ENCODE measurements at places on chromosomes 3 and 15.
A peak's percentile ranks its signal among the peaks of the same experiment; 100 is the strongest.

DNA sequence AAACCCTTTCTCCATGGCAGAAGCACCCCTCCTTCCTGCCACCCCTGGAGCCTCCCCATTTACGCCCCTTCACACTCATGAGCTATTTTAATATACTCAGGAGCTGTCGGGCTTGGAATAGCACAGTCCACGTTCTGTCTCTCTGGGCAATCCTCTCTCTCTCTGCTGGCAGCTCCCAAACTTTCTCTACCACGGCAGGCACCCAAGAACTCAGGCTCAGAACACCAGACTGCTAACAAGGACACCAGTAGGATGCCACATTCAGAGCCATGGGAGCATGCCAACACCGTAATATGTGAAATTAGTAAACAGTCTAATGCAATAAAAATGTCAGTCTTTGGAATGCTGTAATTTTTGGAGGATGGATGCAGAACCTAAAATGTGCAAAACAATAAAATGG lies 19.3 kb downstream of the TNFAIP8L3 start:
- DNase-seq: no peak

DNA sequence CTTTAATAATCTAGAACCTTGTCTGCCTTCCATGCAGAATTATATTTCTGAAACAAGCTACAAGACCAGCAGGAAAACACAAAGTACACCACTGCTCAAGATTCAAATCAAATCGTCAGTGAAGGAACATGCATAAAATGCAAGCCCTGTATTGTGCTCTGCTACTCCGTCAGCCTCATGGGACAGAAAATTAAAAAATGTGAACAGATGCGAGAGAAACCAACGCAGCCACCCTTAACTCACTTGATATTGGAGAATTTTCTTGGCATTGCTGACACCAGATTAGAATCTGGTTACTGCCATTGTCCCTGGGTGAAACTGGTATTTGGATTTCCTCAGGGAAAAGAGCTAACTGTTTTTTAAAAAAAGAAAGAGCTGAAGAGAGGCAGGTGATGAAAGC lies 23.6 kb downstream of the ANXA2 start:
- no peak for DNase-seq

DNA sequence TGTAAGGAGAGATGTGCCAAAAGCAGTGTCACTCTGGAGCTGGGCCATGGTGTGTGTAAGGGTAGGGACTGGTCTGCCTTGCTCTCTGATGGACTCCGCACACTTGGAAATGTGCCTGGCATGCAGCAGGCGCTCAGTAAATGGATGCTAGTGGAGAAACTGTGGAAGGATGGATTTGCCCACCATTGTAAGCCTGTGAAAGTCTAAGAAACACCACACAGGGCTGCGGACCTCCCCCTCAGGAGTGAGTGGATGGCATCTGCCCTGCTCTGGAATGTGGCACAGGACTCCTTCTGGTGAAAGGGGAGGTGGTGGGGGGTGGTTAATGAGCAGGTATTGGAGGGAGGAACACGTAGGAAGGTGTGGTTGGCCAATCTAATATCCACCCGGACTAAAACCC lies 62.2 kb upstream of the ACAN start:
- no peak for DNase-seq

GRCh38 chr3:13066236-13066635 lies 7.0 kb downstream of the IQSEC1 start:
- DNase-seq: no peak

DNA sequence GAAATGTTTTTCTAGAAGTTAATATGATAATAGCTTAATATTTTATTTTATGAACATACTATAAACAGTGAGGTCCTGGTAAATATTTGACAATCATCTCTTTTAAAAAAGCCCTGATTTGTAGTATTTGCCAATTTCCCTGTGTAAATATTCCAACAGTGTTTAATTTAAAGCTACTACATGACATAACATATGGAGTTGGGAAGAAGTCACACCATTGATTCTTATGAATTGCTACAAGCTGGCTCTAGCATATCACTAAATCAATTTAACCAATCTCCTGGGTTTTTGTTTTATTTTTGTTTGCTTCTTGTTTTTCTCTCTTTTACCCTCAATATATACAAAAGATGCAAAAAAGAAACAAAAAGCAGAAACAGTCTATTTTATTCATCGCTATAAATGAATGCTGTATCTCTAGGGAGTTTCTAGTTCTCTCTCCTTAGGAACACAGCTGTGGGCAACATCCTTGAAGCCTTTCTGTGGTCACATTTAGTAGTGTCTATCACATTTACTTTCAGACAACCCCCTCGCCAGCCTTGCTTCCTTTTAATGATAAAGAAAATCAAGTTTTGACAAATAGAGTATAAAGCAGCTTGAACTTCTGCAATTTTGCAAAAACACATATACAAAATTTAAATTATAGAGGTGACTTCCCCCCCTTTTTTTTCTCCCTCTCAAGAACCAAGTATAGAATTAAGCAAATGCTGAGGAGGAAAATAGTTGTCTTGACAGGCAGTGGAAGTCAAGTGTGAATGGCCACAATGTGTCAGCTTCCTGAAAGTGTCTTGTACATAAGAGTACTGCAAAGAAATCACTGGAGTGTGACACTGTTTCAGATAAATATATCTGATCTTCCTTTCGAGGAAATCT lies 21.4 kb downstream of the CCR1 start:
- no peak for DNase-seq

GRCh38 chr15:72585476-72586058 lies 68.9 kb upstream of the GOLGA6B start:
- DNase-seq: peak; percentile 22

- DNase-seq: no peak
These were observed 15.1 kb upstream of the TMEM158 start for GRCh38 chr3:45241206-45241605.

- DNase-seq: no peak
These were observed 244.4 kb downstream of the ZBTB20 start for GRCh38 chr3:114902691-114903101.

GRCh38 chr15:63892794-63893441 lies 59.2 kb upstream of the HERC1 start:
- DNase-seq: no peak

GRCh38 chr15:63192619-63193206 lies 3.3 kb downstream of the RAB8B start:
- no peak for DNase-seq

GRCh38 chr3:41318520-41318919 lies 119.2 kb downstream of the CTNNB1 start:
- DNase-seq: no peak

DNA sequence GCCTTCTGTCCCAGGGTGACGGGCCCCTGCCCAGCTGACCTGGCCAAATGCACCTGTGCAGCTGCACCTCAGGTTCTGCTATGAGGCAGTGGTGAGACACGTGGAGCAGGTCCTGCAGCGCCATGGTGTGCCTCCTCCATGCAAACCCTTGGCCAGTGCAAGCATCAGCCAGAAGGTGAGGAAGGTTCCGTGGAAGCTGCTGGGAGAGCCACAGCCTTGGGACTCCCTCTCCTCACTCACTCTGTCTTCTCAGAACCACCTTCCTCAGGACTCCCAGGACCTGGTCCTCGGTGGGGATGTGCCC lies 31.6 kb downstream of the PTPN23 start:
- DNase-seq: no peak

DNA sequence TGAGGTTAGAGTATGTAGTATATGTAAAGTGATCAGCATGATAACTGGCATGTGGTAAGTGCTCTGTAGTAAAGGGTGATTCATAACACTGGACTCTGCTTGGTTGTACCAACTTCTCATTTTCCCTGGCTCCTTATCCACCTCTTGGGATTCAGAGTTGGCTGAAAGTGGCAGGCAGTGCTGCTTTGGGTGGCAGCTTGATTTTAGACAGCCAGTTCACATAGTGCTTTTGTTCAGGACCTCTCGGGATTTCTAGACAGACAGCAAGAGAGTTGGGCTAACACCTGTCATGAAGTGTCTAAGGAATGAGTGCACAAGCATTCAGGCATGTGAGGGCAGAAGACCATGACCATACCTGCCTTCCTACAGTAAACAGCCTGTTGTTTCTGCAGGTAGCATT lies 69.0 kb downstream of the RBM6 start:
- no peak for DNase-seq

DNA sequence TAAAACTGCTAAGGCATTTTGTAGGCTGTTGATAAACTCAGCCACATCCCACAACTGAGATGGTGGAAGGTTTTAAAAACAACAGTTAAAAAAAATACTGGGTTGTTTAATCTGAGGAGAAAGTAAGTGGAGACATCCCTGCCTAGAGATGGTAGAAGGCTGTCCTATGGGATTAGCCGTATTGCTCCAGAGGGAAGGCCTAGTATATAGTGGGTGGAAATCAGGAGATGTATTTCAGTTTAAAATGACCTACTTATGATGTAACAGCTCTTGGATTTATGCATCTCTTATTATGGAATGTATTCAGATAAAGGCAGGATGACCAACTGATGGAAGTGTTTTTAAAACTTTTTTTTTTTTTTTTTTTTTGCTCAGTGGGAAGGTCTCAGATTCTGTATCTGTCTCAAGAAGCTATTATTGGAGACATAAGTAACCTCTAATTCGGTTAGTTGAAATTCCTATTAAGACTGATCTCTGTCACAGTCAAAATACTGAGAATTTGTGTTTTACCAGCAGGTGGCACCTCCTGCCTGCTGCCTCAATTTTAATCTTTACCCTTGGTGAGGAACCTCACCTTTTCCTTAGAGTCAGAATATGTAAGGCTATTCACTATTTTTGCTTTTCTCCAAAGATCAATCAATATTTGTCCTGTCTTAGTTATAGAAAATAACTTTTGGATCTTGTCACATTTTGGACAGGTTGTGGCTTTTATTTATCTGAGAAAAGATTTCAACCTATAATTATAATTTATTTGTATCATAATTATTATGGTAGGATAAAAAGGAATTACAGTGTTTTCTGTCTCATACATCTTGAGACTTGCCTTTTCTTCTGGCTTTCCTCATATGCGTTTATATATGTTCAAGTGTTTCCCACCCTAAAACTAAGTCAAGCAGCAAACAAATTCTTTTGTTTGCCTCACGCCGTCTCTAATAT lies 63.0 kb downstream of the VPS8 start:
- DNase-seq: peak; percentile 58

DNA sequence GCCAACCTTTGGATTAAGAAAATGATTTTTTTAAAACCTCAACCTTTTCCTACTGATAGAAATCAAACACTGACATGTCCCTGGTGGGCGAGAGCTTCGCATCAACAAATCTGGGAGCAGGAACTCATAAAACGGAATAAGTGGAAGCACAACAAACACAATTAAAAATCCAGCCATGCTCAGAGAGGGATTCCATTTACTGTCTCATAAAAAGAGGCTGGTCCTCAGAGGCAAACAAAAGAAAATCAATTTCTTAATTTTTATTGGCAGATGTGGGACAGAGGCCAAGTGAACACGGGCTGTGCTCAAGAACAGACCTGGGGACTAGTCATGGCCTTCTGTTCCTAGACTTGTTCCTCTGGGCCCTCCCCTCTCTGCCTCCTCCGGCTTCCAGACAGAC lies 214.5 kb downstream of the NTRK3 start:
- DNase-seq: no peak

DNA sequence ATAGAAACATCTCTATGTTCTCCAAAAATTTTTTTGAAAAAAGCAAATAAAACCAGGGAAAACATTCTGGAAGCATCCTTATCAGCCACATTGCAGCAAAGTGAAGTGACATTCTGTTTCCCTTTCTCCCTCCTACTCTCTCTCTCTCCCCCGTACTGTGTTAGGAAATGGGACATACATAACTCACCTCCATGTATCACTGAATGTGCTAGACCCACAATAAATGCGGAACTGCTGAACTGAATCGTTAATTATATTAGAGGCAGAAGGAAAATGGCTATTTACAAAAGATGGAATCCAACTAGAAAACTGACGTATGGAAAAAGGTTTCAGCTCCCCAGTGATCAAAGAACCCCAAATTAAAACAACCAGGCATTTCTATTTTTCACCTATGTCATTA lies 129.8 kb downstream of the MINAR1 start:
- DNase-seq: no peak

- no peak for DNase-seq
These were observed 259.1 kb downstream of the PTPRG start for GRCh38 chr3:61820306-61820992.
